Activated T-helper 17 cell treated with anti-CD3 and anti-CD28 coated beads, Interleukin-2, amount 50 U/mL, for 72 hours (primary cell): ENCODE measurements at places on chromosomes 16 and 17. TPM values are rescaled to one million over a fixed set of nuclear protein-coding genes. Genes with fewer than 3 reads are reported as not detected.
A peak's percentile ranks its signal among the peaks of the same experiment; 100 is the strongest.

Gene KCNH6
- total RNA-seq, result not detected

DNA sequence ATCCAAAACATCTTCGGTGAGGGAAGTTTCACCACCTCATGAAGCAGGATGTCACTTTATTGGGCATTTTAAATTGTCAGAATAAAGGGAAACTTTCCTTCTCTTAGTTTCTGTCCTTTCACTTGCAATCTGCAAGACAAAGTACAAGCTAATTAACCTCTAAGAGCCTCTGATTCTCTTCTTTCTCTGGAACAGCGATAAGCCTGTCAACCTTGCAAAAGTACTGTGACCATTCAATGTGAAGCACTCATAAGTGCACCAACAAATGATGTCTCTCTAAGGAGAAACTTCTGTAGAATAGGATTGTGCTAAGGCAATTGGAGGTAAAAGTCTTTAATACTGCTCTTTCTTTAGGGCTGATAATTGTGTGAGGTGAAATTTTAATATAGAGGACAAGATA is 1622.3 kb downstream of the CDH8 start:
- no peaks in the 10 kb centered on the region for H3K4me1 ChIP-seq
- H3K27me3 ChIP-seq, result no peaks in the 10 kb centered on the region
- H3K27ac ChIP-seq, result no peak overlapping the region
- H3K36me3 ChIP-seq, result no peaks in the 10 kb centered on the region
- no peak for ATAC-seq

Gene FBXO39
- total RNA-seq, result not detected

Gene STX1B
- total RNA-seq, result 0.95 TPM

DNA sequence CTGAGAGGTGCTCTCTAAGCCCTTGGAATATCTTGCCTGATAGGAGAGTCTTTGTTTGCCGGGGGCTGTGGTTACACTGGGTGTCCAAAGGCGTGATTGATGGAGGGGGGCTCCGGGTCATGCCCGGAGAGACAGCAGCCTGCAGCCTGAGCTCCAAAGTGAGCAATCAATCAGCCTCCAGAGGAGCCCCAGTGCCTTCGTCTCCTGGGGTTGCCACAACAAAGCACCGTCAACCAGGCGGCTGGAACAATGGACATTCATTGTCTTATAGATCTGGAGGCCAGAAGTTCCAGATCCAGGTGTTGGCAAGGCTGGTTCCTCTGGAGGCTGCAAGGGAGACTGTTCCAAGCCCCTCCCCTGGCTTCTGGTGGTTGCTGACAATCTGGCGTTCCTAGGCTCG is 24.0 kb upstream of the GINS2 start:
- no peak overlapping the region for H3K27ac ChIP-seq
- no peak overlapping the region for H3K4me3 ChIP-seq
- ATAC-seq, result no peak
- H3K36me3 ChIP-seq, result no peaks in the 10 kb centered on the region
- H3K4me1 ChIP-seq, result peaks cover 2% of the 10 kb centered on the region

- ATAC-seq, result no peak
- peak overlapping the region; percentile 80 for H3K27ac ChIP-seq
- H3K4me1 ChIP-seq, result peaks cover 5% of the 10 kb centered on the region
- peaks cover 38% of the 10 kb centered on the region for H3K36me3 ChIP-seq
- H3K4me3 ChIP-seq, result peak overlapping the region; percentile 29
These were observed 44.9 kb downstream of the USP22 start for GRCh38 chr17:20997711-20998570.

GRCh38 chr17:48597778-48598631 is 4.4 kb upstream of the HOXB5 start:
- H3K36me3 ChIP-seq, result no peaks in the 10 kb centered on the region
- H3K27me3 ChIP-seq, result peaks cover 67% of the 10 kb centered on the region
- H3K27ac ChIP-seq, result no peak overlapping the region
- H3K4me1 ChIP-seq, result peaks cover 11% of the 10 kb centered on the region
- peak; percentile 55 for ATAC-seq

DNA sequence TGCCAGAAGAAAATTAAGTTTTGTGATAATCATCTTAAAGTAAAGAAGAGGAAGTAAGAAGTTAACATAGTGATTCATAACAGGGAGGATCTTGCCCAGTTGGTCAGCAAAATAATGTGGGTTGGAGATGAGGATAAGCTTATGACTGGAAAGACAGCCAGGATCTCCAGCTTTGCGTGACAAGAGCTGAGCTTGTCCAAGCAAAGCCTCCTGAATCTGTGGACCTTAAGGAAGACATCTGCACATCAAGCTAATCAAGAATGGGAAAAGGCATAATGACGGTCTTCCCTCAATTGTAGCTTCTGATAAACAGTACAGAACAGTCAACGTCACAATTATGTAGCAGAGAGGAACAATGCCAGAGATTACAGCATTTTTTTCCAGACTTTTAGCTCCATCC is 744.7 kb upstream of the GOT2 start:
- H3K36me3 ChIP-seq, result no peaks in the 10 kb centered on the region
- no peak for ATAC-seq
- H3K27me3 ChIP-seq, result no peaks in the 10 kb centered on the region
- H3K4me1 ChIP-seq, result no peaks in the 10 kb centered on the region
- no peak overlapping the region for H3K4me3 ChIP-seq

GRCh38 chr17:3890082-3890877 is 2.6 kb downstream of the CAMKK1 start:
- peak overlapping the region; percentile 31 for H3K4me3 ChIP-seq
- no peaks in the 10 kb centered on the region for H3K27me3 ChIP-seq
- H3K36me3 ChIP-seq, result no peaks in the 10 kb centered on the region
- H3K27ac ChIP-seq, result peak overlapping the region; percentile 61
- no peak for ATAC-seq
- H3K4me1 ChIP-seq, result peaks cover 36% of the 10 kb centered on the region

DNA sequence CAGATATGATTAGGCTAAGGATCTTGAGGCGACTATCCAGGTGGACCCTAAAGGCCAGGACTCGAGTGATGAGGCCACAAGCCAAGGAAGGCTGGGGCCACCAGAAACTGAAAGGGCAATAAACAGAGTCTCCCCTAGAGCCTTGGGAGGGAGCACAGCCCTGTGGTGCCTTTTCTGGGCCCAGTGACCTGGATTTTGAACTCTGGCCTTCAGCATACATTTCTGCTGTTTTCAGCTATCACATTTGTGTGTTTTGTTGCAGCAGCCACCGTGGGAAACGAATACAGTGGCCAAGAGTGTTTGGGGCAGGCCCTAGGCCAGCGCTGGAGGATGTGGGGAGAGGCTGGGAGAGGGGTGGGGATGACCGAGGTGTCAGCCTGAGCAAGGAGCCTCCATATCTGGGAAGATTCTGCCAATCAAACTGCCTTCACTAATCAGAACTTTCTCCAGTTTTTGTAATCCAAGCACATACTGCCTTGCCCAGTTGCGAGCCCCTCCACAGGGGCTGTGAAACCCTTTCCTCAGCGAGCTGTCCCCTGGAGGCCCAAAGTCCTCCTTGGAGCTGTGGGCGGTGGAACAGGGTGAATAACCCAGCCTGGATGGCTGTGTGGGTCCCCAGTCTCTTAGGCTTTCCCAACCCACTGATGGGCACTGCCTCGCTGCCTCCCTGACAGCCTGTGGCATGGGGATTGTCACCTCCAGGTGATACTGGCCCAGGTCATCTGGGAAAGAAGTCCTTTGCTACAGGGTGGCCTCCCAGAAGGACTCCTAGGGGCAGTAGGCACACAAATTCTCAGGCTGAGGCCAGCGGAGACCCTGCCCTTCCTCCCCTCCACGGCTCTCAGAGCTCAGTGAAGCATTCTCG is 16.8 kb downstream of the B9D1 start:
- H3K4me3 ChIP-seq, result no peak overlapping the region
- ATAC-seq, result no peak
- no peaks in the 10 kb centered on the region for H3K36me3 ChIP-seq
- no peaks in the 10 kb centered on the region for H3K4me1 ChIP-seq
- H3K27me3 ChIP-seq, result peaks cover 16% of the 10 kb centered on the region
- no peak overlapping the region for H3K27ac ChIP-seq

- H3K27me3 ChIP-seq, result no peaks in the 10 kb centered on the region
- no peaks in the 10 kb centered on the region for H3K36me3 ChIP-seq
- peak overlapping the region; percentile 80 for H3K4me3 ChIP-seq
- H3K4me1 ChIP-seq, result peaks cover 3% of the 10 kb centered on the region
- ATAC-seq, result no peak
- H3K27ac ChIP-seq, result peak overlapping the region; percentile 49
These were observed 698 bp downstream of the ACBD4 start for GRCh38 chr17:45135978-45136791.

Gene MFAP4
- total RNA-seq, result not detected

GRCh38 chr16:4032768-4033167 is 83.5 kb downstream of the ADCY9 start:
- H3K27me3 ChIP-seq, result no peaks in the 10 kb centered on the region
- H3K27ac ChIP-seq, result no peak overlapping the region
- H3K4me1 ChIP-seq, result no peaks in the 10 kb centered on the region
- no peak overlapping the region for H3K4me3 ChIP-seq

Gene FADS6
- not detected for total RNA-seq

Gene SLC16A11
- total RNA-seq, result 3.5 TPM

DNA sequence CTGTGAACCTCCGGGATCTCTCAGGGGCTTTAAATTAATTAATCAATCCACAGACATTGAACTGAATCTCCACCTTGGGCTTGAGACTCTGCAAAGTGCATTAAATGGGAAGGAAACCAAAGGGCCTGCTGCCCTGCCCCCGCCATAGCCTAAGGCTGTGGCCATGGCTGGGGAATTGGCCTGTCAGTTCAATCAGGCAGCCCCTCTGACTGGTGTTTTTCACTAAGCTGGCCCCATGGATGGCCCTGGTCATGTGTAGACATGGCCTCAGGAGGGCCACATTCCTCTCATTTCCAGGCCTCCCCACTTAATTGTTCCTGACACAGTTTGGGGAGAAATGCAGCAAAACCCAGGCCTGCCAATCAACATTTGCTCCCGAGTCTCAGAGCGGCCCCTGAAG is 499.8 kb downstream of the WWOX start:
- no peaks in the 10 kb centered on the region for H3K36me3 ChIP-seq
- H3K27ac ChIP-seq, result no peak overlapping the region
- no peak overlapping the region for H3K4me3 ChIP-seq
- H3K27me3 ChIP-seq, result no peaks in the 10 kb centered on the region

DNA sequence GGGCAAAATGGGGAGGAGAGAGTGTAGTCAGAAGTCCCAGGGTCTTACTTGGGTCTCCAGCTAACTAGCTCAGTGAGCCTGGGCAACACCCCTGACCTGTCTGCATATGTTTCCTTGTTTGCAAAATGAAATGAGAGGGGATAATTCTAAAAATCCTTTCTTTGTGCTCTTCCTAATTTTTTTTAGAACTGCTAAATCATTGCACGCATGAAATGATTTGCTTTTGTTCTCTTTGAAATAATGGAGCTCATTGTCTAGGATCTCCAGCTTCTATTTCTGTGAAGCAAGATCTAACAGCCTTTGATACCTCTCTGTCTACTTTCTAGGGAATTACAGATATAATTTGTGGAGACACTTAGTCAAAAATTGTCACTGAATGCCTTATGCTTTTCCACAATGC is 181.3 kb downstream of the CDH13 start:
- no peaks in the 10 kb centered on the region for H3K36me3 ChIP-seq
- H3K27ac ChIP-seq, result no peak overlapping the region
- peaks cover 36% of the 10 kb centered on the region for H3K27me3 ChIP-seq
- H3K4me3 ChIP-seq, result no peak overlapping the region
- no peak for ATAC-seq

Gene TBC1D3E
- not detected for total RNA-seq

DNA sequence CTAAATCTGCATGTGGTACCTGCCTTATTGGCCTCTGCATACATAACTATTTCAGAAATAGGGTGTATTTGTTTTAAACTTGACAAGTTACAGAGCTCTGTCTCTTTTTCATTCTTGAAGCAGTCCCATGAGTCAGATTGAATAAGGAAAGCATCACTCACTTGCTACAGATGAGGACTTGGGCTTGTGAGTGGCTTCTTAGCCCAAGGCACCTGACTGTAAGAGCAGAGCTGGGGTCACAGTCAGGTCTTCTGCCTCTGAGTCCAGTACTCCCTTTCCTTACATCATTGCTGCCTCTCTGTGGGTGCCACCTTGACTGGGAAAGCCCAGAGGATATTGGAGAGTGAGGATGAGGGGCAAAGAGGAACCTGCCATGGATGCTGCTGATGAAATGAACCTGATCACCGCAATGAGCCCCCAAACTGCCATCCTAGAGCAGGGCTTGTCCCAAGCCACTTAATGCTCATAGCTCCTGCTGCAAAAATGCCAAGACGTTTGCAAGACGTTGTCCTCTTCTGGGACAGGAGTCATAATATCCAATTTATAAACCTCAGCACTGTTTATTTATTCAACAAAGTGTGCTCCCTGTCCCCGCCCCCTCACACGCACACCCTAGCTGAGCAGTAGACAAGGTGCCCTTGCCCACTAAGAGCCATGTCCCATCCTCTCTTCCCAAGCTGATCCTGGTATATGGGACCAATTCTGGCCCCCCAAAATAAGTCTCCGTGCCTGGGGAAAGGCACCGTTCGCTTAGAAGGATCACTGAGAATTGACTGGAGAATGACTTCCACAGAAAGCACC is 74.1 kb downstream of the CCDC182 start:
- peak; percentile 88 for ATAC-seq
- peak overlapping the region; percentile 72 for H3K27ac ChIP-seq

GRCh38 chr17:19275457-19276127 is 38.4 kb downstream of the EPN2 start:
- peaks cover 5% of the 10 kb centered on the region for H3K27me3 ChIP-seq
- H3K36me3 ChIP-seq, result no peaks in the 10 kb centered on the region
- peak overlapping the region; percentile 26 for H3K4me3 ChIP-seq
- H3K27ac ChIP-seq, result peak overlapping the region; percentile 68

Gene CYGB
- total RNA-seq, result not detected

Gene TRIM25
- total RNA-seq, result 285 TPM

DNA sequence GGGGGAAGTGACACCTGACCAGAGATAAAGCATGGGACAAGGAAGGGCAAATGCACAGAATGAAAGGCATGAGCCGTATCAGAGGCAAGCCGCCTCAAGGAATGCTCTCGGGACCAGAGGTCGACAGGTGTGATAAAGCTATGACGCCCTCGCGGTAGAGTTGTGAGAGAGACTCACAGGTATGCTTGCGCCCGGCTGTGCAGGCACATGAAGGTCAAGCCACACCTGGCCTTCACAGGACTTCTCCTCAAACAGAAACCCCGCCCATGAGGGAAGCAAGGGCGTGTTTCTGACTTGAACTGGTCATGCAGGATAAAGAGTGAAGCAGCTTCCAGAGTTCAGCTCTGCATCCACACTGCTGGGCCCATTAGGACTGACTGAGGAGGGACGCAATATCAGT is 7.8 kb downstream of the NCBP3 start:
- ATAC-seq, result no peak
- H3K36me3 ChIP-seq, result peaks cover 99% of the 10 kb centered on the region
- H3K27me3 ChIP-seq, result no peaks in the 10 kb centered on the region
- no peak overlapping the region for H3K27ac ChIP-seq

Gene SLC35G6
- not detected for total RNA-seq
